Head of caudate nucleus (tissue), 42 donors: ENCODE measurements at places on chromosomes 5 and 9.

DNA sequence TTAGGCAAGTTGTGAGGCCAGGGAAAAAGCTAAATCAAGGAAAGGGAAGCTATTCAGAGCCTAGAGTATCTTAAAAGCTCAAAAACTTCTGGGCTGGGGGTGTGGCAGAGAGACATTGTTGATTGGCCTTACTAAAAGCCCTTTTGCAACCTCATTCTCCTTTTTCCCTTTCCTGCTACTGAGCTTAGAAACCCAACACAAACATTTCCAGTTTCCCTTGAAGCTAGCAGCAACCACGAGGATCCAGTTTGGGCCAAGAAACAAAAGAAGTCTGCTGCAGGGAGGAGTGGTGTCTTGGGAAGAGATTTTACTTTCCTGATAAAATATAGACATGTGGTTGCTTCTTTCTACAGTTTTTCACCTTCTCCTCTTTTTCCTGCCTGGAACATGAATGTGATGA is 135.5 kb upstream of the KLF9 start:
- DNase-seq, result no peak

GRCh38 chr5:34751807-34752736 is 86.9 kb upstream of the TTC23L start:
- DNase-seq, result no peak

GRCh38 chr9:69579760-69580581 is 92.2 kb downstream of the APBA1 start:
- no peak for DNase-seq

DNA sequence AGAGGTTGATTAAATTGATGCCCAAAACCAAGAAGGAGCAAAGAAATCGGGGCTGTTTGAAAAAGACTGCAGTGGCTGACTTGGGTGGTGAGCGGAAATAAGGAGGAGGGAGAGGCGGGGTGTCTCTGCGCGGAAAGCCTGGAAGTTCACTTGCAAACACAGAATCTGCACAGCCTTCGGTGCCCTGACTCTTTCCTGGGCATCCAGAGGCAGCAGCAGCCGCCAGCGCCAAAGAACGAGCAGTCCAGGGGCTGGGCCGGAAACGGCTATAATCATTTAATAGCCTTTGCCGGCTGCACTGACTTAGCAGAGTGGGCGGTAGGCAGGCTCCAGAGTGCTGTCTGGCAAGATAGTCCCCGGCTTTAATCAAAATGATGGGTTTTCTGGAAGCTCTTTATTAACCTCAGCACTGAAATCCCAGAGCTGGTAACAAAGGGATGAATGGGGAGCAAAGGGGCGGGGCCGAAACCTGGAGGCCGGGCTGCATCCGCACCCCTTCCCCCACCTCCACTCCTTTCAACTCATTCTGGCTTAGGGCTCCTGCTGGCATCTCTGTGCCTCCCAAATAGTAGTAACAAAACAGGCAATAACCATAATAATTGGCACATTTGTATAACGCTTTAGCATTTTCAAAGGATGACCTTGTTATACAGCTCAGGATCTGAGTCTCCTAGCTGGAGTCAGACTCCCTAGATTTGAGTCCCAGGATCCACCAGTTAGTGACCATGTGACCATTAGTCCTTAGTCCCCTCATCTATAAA is 35.7 kb downstream of the PCDHAC2 start:
- peak; percentile 69 for DNase-seq
